ENCODE measurements at places on chromosomes 2 and 18. TPM values are rescaled to one million over a fixed set of nuclear protein-coding genes. Genes with fewer than 3 reads are reported as not detected.

The STPG4 gene
- total RNA-seq = 6.5 TPM

The ST6GAL2 gene
- not detected for total RNA-seq

The ZNF396 gene
- 2.0 TPM for total RNA-seq

DNA sequence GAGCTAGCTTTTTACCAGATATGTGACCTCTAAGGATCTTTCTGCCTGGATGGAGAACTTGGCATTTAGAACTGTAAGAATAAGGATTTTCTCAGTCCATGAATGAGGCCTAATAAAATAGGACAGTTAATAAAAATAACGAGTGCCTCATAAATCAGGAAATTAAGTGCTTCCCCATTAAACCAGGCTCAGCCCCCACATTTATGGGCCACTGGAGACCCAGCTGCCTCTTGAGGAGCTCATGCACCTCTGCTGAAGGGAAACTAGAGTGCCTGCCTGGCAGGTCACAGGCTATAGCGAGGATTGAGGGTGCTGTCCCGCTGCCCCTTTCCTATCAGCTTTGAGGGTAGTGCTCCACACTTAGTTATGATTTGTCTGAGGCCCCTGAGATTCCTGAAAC is 158.0 kb downstream of the ALK start:
- H3K27ac ChIP-seq = no peak overlapping the region
- peaks cover 49% of the 10 kb centered on the region for H3K27me3 ChIP-seq
- no peak overlapping the region for H3K4me3 ChIP-seq
- H3K4me1 ChIP-seq = no peaks in the 10 kb centered on the region
- H3K36me3 ChIP-seq = no peaks in the 10 kb centered on the region
- no peak for DNase-seq

The ZNF892 gene
- total RNA-seq = 3.1 TPM

- no peaks in the 10 kb centered on the region for H3K27me3 ChIP-seq
- H3K4me1 ChIP-seq = no peaks in the 10 kb centered on the region
- H3K36me3 ChIP-seq = no peaks in the 10 kb centered on the region
- H3K27ac ChIP-seq = no peak overlapping the region
Measured at GRCh38 chr18:57077786-57078552, 68.9 kb upstream of the BOD1L2 start.

The CCL20 gene
- total RNA-seq = not detected

DNA sequence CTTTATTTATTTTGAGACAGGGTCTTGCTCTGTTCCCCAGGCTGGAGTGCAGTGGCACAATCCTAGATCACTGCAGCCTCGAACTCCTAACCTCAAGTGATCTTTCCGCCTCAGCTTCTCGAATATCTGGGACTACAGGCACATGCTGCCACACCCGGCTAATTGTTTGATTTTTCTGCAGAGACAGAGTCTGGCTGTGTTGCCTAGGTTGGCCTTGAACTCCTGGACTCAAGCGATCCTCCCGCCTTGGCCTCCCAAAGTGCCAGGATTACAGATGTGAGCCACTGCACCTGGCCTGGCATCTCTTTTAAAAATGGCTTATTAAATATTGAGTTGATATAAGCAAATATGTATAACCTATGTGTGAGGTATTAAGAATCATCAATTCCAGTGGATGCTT is 209.5 kb downstream of the FAM210A start:
- H3K4me1 ChIP-seq = no peaks in the 10 kb centered on the region
- no peak overlapping the region for H3K27ac ChIP-seq
- no peak overlapping the region for H3K4me3 ChIP-seq
- H3K27me3 ChIP-seq = peaks cover 88% of the 10 kb centered on the region
- DNase-seq = no peak
- H3K36me3 ChIP-seq = no peaks in the 10 kb centered on the region

DNA sequence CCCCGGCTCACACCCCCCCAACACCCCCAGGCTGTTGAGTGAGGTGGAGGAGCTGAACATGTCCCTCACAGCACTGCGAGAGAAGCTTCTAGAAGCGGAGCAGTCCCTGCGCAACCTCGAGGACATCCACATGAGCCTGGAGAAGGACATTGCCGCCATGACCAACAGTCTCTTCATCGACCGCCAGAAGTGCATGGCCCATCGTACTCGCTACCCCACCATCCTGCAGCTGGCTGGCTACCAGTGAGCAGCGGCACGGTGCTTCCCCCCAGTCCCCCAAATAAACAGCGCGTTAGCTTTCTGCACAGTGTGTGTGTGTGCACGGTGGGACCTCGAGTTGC is 5.3 kb downstream of the TEKT4 start:
- H3K4me3 ChIP-seq = no peak overlapping the region
- peaks cover 7% of the 10 kb centered on the region for H3K27me3 ChIP-seq
- no peaks in the 10 kb centered on the region for H3K36me3 ChIP-seq
- no peak overlapping the region for H3K27ac ChIP-seq
- no peak for DNase-seq

The HSBP1L1 gene
- total RNA-seq = 41.5 TPM

DNA sequence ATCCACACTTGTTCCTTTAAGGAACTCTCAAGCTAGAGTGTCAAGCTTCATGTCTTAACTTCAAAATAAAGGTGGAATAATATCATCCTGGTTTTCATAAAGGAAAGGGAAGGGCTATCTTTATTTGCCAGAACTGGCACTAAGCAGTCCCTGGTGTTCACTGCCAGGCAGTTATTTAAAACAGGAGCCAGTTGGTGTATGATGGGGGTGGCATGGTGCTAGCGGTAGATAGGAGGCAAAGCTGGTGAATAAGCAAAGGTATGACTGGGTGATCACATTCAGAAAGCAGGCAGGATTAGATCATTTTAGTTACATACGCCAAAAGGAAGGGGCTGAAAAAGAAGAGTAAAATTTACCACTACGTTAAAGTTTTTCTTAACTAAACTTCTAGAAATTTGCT is 776.3 kb downstream of the BCL11A start:
- H3K36me3 ChIP-seq = no peaks in the 10 kb centered on the region
- H3K27ac ChIP-seq = no peak overlapping the region
- no peak for DNase-seq
